ENCODE measurements at places on chromosomes 2 and 18.

DNA sequence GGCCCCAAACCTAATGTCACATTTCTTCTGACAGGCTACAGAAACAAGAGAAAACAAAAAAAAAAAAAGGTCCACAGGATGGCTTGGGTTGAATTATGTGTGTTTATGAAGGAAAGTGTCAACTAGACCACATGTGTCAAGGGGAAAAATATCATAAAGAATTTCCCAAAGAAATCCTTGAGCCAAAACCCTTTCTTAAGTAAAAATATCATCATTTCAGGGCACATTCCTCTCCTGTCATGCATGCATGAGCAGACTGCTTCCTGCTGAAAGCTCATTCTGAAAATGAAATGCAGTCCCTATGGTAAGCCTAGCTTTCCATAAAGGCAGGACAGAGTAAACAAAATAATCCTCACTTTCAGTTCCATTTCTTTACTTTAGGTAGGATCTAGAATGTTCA is 85.7 kb upstream of the RBBP8 start:
- H3K4me3 ChIP-seq = no peak overlapping the region
- no peaks in the 10 kb centered on the region for H3K27me3 ChIP-seq
- peaks cover 49% of the 10 kb centered on the region for H3K4me1 ChIP-seq

DNA sequence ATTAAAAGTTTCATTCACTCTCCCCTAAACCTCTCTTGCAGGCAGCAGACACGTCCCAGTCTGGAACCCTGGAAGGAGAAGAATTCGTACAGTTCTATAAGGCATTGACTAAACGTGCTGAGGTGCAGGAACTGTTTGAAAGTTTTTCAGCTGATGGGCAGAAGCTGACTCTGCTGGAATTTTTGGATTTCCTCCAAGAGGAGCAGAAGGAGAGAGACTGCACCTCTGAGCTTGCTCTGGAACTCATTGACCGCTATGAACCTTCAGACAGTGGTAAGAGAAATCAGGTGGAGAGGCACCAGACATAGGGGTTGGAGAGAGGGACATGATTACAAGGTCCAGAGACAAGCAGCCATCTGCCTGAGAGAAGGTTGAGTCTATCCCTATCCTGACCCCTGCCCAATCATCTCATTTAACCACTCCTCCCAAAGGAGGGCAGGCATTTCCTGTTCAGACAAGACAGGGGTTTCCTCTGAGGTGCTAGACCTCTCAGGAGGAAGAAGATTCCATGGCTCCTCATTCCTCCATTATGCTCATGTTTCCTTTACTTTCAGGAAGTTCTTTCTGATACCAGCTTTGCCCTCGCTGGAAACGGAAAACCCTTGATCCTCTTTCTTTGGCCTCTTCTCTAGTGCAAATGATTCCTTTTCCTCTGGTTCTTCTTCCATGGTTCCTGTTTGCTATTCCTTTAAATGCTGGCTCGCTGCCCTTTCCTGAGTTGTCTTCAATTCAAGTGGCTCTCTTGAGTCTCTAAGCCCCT is 15.1 kb downstream of the PLCD4 start:
- DNase-seq = peak; percentile 26
- H3K4me3 ChIP-seq = no peak overlapping the region
- no peaks in the 10 kb centered on the region for H3K27me3 ChIP-seq
- no peak overlapping the region for H3K27ac ChIP-seq

DNA sequence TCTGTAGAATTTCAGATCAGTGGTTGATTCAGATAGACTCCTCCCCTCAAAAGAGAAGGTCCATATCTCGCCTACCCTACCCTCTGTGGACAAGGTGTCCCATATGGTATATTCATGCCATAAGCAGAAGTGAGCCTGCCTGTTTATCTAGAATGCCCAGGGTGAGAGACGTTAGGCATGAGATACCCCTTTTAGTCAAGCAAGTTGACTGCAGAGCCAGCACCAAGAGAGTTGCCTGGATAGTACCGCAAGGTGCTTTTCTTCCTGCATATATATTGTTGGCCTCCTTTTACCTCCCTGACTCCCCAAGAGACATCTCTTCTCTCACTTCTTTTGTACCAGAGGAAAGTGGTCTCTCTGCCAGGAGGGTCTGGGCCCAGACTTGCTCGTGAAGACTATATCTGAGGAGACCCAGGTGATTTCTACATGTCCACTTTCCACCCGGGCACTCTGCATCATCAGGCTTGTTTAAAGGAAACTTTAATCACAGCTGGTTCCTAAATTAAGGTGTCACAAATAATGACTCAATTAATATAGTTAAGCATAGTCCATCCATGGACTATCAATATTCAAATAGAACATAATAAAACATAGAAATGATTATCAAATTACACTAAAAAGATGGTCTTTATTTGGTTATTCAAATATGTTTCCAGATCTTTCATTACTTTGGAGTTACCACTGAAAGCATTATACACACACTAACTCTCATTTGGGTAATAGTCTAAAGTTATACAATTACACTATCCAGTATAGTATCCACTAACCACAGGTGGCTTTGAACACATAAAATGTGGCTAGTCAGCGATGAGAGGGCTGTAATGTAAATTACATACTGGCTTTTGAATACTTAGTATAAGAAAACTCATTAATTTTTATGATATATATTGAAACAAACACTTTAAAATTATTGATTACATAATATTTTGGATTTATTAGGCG is 4.1 kb downstream of the ITGA4 start:
- H3K36me3 ChIP-seq = no peaks in the 10 kb centered on the region
- H3K27me3 ChIP-seq = no peaks in the 10 kb centered on the region
- H3K4me3 ChIP-seq = no peak overlapping the region
- no peak overlapping the region for H3K27ac ChIP-seq

- peaks cover 40% of the 10 kb centered on the region for H3K4me1 ChIP-seq
- no peak overlapping the region for H3K27ac ChIP-seq
- H3K4me3 ChIP-seq = no peak overlapping the region
- H3K36me3 ChIP-seq = no peaks in the 10 kb centered on the region
- no peak for DNase-seq
These were observed 208.1 kb downstream of the BABAM2 start for GRCh38 chr2:28098501-28099225.

- H3K4me1 ChIP-seq = peaks cover 3% of the 10 kb centered on the region
- DNase-seq = peak; percentile 27
- no peak overlapping the region for H3K4me3 ChIP-seq
- H3K36me3 ChIP-seq = no peaks in the 10 kb centered on the region
- no peak overlapping the region for H3K27ac ChIP-seq
- peaks cover 8% of the 10 kb centered on the region for H3K27me3 ChIP-seq
These were observed 37.7 kb downstream of the MROH2A start for GRCh38 chr2:233815861-233816260.

GRCh38 chr2:215361211-215361875 is 49.5 kb downstream of the ATIC start:
- H3K27me3 ChIP-seq = no peaks in the 10 kb centered on the region
- no peak overlapping the region for H3K4me3 ChIP-seq
- peak; percentile 30 for DNase-seq
- H3K27ac ChIP-seq = peak overlapping the region; percentile 70
- peaks cover 71% of the 10 kb centered on the region for H3K36me3 ChIP-seq

DNA sequence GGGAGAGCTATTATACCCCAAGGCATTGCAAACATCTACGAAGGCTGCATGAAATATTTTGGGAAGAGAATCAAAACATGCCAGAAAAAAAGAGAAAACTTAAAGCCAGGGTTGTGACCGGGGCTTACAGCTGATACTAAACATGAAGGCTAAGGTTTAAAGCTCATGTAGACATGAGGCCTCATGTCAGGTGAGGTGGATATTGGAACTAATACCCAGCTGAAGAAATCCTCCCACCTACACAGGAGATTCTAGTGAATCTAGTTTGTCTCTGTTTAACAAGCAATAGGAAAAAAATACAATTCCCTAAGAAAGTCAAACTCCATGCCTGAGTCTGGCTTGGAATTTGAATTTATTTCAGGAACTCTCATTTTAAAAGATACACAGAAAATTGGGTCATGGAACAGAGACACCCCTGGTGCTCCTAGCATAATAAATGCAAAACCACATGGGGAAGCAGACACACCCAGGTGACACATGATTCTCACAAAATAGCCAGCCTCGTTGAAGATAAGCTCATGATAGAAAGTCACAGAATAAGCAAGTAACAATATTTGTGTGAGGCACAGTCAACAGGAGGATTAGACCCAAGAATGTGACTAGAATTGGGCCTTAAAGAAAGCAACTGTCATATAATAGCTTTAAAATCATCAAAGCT is 42.2 kb downstream of the UPP2 start:
- H3K36me3 ChIP-seq = no peaks in the 10 kb centered on the region
- H3K4me3 ChIP-seq = no peak overlapping the region
- no peaks in the 10 kb centered on the region for H3K27me3 ChIP-seq
- H3K27ac ChIP-seq = no peak overlapping the region
- no peak for DNase-seq

All from GM23248 (cell line).